ENCODE measurements at places on chromosomes 2 and 18.

DNA sequence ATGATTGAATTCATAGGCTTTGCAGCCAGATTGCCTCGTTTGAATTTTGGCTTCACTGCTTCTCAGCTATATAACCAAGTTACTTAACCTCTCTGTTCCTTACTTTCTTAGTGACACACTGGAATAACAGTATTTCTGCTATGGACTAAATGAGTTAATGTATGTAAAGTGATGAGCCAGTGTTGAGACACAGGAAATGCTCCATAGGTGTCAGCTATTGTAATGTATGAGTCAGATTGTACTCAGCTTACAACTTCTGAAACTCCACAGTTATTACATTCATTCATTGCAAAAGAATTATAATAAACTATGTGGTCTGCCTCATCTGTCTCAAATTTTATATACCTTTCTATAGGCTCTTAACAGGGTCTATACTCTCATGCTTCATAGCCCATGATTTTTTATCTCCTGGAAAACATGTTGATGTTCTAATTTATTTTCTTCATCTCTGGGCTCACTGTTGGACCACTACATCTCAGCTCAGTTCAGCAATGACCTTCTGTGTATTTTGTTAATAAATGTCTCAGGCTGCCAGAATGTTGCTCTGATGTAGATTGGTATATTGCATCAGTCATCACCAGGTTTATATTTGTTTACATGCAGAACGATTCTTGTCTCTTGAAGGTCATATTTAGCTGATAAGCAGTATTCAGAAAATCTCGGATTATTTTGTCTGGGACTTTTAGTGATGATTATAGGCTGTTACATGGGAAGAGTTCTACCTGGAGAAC, 76.2 kb downstream of the MAP3K20 start:
- no peak for DNase-seq

DNA sequence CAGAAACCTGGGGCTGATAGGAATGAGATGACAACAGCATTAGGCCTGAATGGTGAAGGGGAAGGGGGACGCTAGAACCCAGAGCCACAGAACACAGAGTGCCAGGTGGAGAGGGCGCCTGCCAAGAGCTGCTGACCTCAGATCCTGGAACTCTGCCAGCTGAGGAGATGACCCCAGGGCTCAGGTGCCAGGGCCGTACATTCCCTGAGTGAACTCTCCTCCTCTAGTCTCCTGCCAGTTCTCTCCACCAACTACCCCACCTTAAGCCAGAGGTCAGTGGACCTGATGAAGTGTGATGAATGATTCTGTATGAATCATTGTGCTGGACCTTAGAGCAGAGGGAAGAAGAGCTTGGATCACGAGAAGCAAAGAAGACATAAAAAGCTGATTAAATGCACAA, 1582.2 kb upstream of the ACVR2A start:
- DNase-seq: no peak

GRCh38 chr2:71928734-71929481, 218.8 kb downstream of the CYP26B1 start:
- no peak for DNase-seq

DNA sequence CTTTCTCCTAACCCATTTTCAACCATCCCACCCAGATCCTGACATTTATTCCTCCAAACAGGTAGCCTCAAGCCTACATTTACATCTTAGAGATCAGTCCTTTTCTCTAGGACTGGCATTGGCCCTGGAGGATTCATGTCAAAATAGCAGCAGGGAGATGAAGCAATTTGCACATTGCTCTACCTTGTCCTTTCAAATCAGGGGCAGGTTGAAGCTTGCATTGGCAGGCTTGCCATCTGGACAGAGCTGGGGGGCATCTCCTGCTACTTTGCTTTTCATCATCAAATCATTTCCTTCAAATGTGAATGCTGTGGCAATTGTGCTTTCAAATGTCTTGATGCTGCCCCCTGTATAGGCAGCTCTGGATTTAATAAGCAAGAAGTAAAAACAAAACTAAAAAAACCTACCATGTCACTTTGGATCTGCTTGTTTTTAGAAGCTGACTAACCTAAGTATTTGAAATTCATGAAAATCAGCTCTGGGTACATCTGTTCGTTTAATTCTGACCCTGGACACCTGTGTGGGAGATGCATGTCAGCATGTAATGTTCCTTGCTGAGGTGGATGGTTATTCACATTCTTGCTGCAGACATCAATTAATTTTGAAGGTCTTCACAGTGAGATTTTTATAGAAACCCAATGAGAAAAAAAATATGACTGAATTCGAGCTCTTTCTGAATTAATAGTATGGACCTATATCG, 47.9 kb downstream of the KIF5C start:
- no peak for DNase-seq

DNA sequence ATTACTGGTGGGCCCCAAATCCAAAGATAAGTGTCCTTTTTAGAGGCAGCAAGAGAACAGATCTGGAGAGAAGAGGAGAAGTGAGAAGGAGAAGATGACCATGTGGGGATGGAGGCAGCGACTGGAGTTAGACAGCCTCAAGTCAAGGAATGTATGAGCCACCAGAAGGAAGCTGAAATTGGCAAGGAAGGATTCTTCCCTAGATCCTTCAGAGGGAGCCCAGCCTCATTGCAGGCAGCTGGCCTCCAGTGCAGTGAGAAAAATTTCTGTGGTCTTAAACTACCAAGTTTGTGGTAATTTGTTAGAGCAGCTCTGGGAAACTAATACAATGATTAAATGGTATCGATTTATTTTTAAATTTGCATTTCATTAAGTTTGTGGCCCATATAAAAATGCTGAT, 167.9 kb downstream of the NCKAP5 start:
- DNase-seq: no peak

DNA sequence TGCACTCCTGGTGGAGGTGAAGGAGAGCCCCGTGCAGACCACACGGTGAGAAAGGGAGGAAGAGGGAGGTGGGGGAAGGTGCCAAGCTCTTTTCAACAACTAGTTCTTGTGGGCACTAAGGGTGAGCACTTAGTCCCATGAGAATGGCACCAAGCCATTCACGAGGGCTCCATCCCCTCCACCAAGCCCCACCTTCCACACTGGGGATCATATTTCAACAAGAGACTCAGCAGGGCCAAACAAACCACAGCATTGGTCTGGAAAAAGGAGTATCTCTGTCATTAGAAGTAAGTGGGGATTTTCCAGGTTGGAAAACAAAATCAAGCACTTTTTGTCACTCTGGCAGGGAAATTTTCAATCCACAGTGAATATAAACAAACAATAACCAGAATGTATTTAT, 38.4 kb downstream of the ZAP70 start:
- DNase-seq: no peak

GRCh38 chr2:166117491-166117890, 10.3 kb downstream of the SCN1A start:
- no peak for DNase-seq

DNA sequence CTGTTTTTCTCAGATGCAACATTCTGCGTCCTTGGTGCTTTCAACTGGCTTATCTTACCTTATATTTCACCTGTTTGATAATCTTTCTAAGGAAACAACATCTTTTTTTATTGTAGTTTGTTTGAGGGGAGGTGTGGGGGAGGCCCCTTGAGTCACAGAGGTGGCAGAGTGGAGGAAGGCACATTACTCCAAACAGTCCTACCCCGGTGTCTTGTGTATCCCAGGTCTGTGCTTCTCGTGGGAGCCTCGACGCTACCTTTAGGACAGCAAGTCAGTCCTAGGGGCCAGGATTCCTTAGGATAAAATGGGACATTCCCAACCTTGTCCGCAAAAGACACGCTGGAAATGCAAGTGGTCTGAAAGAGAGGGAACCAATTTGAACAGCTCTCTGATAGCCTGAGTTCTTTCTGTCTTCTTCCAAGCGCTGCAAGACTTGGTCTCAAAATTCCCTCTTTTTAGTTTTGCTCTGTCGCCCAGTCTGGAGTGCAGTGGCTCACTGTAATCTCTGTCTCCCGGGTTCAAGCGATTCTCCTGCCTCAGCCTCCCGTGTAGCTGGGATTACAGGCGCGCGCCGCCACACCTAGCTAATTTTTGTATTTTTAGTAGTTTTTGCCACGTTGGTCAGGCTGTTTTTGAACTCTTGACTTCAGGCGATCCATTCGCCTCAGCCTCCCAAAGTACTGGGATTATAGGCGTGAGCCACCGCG, 4.0 kb downstream of the GATA6 start:
- DNase-seq: no peak

GRCh38 chr2:100986157-100986556, 15.9 kb upstream of the RPL31 start:
- no peak for DNase-seq

DNA sequence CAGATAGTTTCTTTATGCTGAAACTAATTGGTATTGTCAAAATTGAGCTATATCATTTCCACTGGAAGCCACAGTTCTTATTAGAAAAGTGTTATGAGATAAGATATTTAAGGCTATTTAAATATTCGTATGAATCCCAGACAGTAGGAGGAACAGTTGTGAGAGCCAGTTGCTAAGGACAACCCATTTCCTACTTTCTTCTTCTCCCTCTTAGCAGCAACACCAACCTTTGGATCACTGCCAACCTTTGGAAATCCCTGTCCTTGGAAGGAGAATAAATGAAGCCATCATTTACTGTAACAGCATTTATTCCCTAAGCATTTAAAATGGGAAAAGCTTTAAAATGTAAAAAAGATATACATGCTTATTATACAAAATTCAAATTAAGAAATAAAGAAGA, 85.8 kb downstream of the PLCL1 start:
- DNase-seq: no peak

GRCh38 chr2:72847534-72848315, 21.9 kb upstream of the EXOC6B start:
- no peak for DNase-seq

DNA sequence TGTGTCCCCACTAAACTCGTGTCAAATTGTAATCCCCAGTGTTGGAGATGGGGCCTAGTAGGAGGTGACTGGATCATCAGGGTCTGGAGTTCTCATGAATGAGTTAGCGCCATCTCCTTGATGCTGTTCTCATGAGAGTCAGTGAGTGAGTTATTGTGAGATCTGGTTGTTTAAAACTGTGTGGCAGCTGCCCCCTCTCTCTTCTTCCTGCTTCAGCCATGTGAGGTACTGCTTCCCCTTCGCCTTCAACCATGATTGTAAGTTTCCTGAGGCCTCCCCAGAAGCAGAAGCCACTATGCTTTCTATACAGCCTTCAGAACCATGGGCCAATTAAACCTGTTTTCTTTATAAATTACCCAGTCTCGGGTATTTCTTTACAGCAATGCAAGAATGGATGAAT, 50.4 kb downstream of the AP1S3 start:
- DNase-seq: no peak

DNA sequence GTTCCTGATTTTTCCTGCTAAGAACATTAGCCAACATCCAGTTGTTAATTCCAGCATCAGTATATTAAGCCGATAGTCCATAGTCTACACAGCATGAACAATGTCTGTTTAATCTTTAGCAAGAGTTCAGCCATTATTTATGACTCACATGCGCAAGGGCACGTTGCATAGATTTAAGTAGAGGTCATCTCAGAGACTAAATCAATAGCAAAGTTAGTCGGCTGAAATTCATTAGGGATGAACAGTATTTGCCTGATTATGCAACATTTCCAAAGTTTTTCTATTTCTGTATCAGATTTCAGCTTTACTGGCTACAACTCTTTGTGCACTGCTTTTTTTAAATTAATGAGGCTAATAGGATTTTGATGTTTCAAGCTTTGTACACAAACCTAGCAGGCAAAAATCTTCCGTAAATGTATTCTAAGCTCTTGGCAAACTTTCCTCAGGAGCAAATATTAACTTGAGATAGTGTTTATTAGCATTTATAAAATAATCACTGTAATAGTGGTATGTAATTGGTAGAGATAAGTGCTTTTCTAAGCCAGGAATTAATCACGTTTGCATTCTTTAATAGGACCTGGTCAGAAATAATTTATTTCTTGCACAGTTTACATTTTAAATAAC, 578.7 kb upstream of the ID2 start:
- no peak for DNase-seq

- DNase-seq: no peak
Observed at GRCh38 chr2:119147776-119148715, 10.5 kb downstream of the C1QL2 start.

DNA sequence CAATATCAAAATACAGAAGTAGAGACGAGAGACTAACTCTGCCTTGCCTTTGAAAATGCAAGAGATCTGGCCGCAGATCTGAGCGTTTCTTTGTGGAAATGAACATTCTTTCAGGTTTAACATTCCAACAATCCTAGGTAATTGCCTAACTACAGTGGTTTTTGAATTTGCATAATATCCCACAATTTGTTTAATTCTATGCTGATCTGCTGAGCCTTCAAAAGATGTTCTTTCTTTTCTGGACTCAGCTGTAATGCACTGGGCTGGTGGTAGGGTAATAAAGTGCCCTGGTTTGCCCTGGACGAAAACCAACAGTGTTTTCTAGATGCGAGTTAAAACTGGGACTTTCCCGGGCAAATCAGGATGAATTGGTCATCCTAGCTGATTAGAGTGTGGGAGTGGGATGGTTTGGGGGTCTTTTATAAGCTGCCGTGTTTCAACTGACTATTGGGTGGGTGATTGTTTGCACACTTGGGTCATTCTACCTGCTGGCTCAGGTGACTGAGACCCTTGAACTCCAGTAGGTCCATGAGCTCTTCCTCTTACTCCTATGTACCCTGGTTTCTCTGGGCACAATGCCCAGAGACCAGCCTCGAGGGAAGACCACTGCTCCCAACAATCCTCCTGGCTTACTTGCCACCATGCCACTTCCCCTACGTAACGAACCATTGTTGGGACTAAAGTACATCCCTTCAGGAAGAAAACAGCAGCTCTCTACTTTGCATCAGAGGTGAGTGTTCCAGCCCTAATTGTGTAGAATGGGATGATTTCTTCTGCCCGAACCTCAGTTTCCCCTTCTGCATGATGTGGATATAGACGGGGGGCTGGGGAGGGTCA, 3.4 kb upstream of the PAX8 start:
- no peak for DNase-seq

- DNase-seq: no peak
Observed at GRCh38 chr2:38499548-38500282, 103.0 kb downstream of the HNRNPLL start.

- DNase-seq: no peak
Observed at GRCh38 chr2:65261676-65262075, 34.0 kb downstream of the ACTR2 start.

DNA sequence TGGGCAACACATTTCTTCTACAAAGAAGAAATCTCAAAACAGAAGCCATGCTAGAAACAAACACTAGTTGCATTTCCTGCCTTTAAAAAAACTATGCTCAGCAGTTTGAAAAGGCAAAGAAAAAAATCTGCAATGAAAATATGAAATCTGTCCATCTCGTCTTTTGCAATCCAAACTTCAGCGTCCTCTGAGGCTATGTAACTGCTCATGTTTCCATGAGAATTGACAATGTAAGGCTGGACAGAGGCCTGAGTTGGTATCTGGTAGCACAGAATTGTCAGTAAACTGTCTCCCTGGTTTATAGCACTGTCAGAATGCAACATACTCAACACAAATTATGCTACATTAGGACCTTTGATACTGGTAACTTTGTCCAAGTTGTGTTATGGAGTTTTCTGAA, 429.9 kb downstream of the ARHGAP15 start:
- no peak for DNase-seq

DNA sequence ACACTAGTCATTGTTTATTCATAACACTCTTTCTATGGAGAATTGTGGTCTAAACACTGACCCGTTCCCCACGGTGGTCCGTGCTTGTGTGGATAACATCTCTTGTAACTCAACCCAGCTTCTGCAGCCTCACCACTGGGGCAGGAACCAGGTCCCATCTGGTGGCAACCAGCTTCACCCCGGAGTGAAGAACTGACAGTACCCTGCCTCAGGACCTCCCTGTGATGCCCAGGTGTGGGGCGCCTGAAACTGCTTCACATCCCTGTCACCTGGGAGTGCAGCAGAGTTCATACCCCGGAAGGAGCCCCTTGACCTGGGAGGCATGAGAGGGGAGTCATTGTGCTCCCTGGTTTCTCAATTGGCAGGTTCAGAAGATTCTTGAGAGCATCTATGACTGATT, 81.1 kb downstream of the LONRF2 start:
- no peak for DNase-seq

All from activated T-helper 1 cell treated with Interleukin-2 at 50 U/mL for 16 hours (primary cell).